Activated CD8-positive, alpha-beta T cell treated with anti-CD3 and anti-CD28 coated beads for 36 hours (primary cell): ENCODE measurements at places on chromosomes 12 and 14. TPM values are rescaled to one million over a fixed set of nuclear protein-coding genes. Genes with fewer than 3 reads are reported as not detected.

DNA sequence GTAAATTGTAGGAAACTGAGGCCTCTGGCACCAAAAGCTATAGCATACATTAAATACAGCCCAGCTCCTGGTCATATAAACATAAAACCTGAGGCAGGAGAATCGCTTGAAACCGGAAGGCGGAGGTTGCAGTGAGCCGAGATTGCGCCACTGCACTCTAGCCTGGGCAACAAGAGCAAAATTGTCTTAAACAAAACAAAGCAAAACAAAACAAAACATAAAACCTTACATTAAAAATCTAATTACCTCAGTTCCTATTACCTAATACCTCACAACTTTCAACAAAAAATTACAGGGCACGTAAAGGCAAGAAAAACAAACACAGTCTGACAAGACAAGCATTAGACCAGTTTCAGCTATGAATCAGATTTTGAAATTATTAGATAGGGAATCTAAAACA is 36.7 kb downstream of the TMEM116 start:
- DNase-seq: no peak
- no peak overlapping the region for H3K27ac ChIP-seq
- H3K36me3 ChIP-seq: peaks cover 2% of the 10 kb centered on the region
- no peak overlapping the region for H3K4me3 ChIP-seq
- no peaks in the 10 kb centered on the region for H3K27me3 ChIP-seq

Gene CLBA1
- 0.47 TPM for total RNA-seq

Gene RTL1
- not detected for total RNA-seq

Gene TRAFD1
- 34.6 TPM for total RNA-seq

Gene FGF23
- not detected for total RNA-seq

Gene POTEM
- total RNA-seq: not detected

DNA sequence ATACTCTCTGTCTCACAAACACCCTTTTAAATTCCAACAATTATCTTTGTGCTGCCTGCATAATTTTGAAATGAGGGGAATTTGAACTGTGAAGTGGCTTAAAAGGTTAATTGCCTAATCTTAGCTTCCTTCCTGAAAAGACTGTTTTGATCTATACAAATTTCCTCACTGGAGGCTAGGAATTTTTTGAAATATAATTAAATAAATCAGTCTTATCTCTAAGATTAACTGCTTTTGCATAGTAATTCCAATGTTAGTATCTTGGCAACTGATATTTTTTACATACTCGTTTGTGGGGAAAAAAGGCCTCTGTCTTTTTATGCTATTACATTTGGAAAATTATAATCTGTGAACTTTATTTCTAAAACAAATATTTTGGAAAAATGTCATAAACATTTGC is 498.5 kb downstream of the TMTC2 start:
- H3K36me3 ChIP-seq: no peaks in the 10 kb centered on the region
- H3K4me1 ChIP-seq: no peaks in the 10 kb centered on the region
- no peak overlapping the region for H3K4me3 ChIP-seq
- no peaks in the 10 kb centered on the region for H3K27me3 ChIP-seq
- H3K27ac ChIP-seq: no peak overlapping the region
- no peak for DNase-seq

DNA sequence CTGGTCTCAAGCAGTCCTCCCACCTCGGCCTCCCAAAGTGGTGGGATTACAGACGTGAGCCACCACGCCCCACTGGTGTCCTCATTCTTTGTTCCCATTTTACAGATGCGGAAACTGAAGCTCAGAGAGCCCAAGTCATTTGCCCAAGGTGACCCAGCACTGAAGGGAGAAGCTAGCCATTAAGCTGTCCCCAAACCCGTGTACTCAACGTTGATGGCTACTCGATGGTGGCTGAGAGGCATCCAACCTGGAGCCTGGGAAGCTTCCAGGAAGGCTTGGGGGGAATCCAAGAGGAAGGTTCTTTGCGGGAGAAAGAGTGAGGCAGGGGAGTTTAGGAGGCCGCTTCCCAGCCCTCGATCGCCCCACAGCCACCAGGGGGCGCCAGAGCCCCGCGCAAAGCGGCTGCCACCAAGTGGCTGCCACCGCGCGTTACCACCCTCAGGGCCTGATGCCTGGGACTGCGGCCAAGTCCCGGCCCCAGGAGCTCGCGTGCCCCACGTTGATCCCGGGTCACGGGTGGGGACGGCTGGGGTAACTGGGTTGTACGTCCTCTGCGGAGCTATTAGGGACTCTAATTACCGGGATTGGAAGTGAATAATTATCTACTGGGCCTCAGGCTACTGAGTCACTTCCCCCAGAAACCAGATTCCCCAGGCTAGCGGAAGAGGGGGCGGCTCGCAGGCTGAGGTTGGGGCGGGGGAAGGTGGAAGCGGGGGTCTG is 8.8 kb upstream of the SH2B3 start:
- H3K27me3 ChIP-seq: no peaks in the 10 kb centered on the region
- DNase-seq: peak; percentile 89
- peak overlapping the region; percentile 87 for H3K27ac ChIP-seq
- peaks cover 4% of the 10 kb centered on the region for H3K36me3 ChIP-seq
- peak overlapping the region; percentile 70 for H3K4me3 ChIP-seq

DNA sequence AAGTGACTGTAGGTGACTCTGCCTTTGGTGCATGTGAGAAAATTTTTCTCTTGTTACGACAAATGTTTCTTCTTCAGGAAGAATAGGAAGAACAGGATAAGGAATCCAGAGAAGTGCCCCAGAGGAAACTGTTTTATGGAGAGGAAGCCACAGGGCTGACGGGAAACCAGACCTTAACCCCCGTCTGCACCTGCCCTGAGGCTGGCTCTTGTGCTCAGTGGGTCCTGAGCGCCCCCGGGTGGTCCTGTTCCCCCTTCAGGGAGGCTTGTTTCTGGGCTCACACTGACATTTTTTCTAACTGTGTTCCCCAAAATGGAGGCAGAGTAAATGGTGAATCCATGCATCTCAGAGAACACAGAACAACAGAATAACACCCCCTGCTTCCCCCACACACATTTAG is 691.8 kb downstream of the TMEM121 start:
- H3K27me3 ChIP-seq: no peaks in the 10 kb centered on the region
- H3K4me1 ChIP-seq: peaks cover 17% of the 10 kb centered on the region
- H3K27ac ChIP-seq: no peak overlapping the region

GRCh38 chr14:34498684-34499412 is 36.8 kb upstream of the SPTSSA start:
- no peak overlapping the region for H3K27ac ChIP-seq
- H3K4me1 ChIP-seq: no peaks in the 10 kb centered on the region
- no peaks in the 10 kb centered on the region for H3K27me3 ChIP-seq
- DNase-seq: peak; percentile 16
- H3K36me3 ChIP-seq: no peaks in the 10 kb centered on the region
- H3K4me3 ChIP-seq: no peak overlapping the region

- no peaks in the 10 kb centered on the region for H3K27me3 ChIP-seq
- H3K27ac ChIP-seq: no peak overlapping the region
- peaks cover 7% of the 10 kb centered on the region for H3K4me1 ChIP-seq
- H3K36me3 ChIP-seq: no peaks in the 10 kb centered on the region
- DNase-seq: no peak
Observed at GRCh38 chr14:24066496-24067132, 4.7 kb upstream of the CPNE6 start.

- H3K4me1 ChIP-seq: peaks cover 19% of the 10 kb centered on the region
- H3K36me3 ChIP-seq: no peaks in the 10 kb centered on the region
- H3K27me3 ChIP-seq: peaks cover 2% of the 10 kb centered on the region
- H3K4me3 ChIP-seq: no peak overlapping the region
- peak; percentile 76 for DNase-seq
Observed at GRCh38 chr14:106185837-106186233, 659.5 kb downstream of the TMEM121 start.

DNA sequence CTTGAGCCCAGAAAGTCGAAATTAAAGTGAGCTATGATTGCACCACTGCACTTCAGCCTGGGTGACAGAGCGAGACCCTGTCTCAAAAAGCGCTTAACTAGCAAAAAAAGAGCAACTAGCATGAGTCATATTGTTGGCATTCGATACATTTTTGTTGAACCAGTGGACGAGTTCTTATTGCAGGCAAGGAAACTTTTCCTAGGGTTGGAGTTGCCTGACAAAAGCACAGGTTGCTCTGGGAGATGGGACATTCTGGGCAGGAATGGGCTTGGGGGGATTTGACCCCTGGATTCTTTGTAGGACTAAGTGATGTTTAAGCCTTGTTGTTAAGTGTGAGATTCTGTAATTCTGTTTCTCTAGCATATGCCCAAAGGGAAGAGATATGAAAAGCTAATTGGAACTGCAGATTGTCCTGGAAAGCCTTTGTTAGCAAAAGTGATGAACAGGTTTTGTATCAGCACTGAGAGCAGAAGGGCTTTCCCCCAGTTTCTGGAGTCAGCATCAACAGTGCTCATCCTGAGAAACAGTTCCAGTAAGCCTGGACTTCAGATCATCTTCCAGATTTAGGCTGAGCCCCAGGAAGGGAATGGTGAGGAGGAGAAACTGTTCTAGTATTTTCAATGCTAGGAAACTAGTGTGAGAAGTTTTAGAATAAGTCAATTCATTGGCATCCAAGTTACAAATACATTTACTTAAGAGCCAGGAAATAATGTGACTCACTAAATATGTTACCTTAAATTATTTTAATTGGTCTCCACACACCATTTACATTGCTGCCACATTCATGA is 123.1 kb downstream of the SRGAP1 start:
- H3K27me3 ChIP-seq: peaks cover 5% of the 10 kb centered on the region
- H3K4me1 ChIP-seq: no peaks in the 10 kb centered on the region
- no peak overlapping the region for H3K4me3 ChIP-seq
- no peak for DNase-seq
- H3K27ac ChIP-seq: no peak overlapping the region

DNA sequence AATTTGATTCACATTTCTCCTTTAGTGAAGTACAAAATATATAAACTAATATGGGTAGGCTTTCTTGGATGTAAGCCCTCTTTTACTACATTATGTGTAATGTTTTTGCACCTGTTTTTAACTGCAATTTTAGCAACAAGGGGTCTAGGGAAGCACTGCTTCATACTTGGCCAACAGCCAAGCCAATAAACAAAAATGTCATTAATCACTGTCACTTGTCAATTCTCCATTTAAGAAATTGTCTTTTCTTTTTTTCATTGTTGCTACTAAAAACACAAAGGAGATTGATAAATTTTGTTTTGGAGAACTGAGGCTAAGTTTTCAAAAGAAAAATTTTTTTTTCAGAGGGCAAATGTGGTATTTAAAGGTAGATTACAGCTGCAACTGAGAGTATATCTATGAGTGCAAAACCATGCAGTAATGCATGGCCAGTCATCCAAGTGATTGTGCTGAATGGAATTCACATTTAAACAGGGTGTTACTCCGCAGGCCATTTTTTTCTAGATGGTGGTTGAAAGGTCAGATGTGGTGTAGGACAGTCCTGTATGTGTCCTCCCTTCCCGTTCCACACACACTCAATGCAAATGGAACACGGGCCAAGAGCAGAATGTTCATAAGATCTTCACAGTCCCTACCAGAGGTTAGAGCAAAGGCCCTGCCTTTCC is 503.0 kb upstream of the LMO3 start:
- DNase-seq: no peak
- H3K4me1 ChIP-seq: no peaks in the 10 kb centered on the region
- no peak overlapping the region for H3K27ac ChIP-seq
- H3K36me3 ChIP-seq: no peaks in the 10 kb centered on the region
- no peaks in the 10 kb centered on the region for H3K27me3 ChIP-seq

GRCh38 chr12:56759263-56759908 is 3.7 kb upstream of the HSD17B6 start:
- DNase-seq: no peak
- no peaks in the 10 kb centered on the region for H3K36me3 ChIP-seq
- peaks cover 9% of the 10 kb centered on the region for H3K4me1 ChIP-seq
- no peak overlapping the region for H3K27ac ChIP-seq
